ENCODE measurements at places on chromosomes 6 and 20.

DNA sequence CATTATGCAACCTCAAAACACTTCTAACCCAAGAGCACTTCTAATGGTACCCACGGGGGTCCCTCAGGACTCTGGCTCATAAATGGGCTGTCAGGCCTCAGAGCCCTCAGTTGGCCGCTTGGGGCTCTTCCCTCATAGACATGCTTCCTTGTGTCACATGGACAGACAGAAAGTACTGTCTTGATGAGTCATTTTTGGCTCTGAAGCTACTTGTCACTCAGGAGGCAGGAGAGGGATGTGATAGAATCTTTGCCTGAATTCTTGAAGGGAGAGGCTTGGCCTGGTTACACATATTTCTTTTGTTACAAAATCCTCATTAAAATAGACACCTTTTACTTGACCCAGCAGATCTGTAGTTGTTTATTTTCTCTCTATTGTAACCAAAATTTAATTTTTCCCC, 15.1 kb upstream of the EDN1 start:
- DNase-seq = no peak

- peak; percentile 41 for DNase-seq
Measured at GRCh38 chr6:14638906-14639761, 521.6 kb downstream of the CD83 start.

- DNase-seq = no peak
Measured at GRCh38 chr20:57370316-57370715, 19.3 kb downstream of the RAE1 start.

GRCh38 chr20:64167676-64168075, 3.4 kb downstream of the MYT1 start:
- DNase-seq = no peak

DNA sequence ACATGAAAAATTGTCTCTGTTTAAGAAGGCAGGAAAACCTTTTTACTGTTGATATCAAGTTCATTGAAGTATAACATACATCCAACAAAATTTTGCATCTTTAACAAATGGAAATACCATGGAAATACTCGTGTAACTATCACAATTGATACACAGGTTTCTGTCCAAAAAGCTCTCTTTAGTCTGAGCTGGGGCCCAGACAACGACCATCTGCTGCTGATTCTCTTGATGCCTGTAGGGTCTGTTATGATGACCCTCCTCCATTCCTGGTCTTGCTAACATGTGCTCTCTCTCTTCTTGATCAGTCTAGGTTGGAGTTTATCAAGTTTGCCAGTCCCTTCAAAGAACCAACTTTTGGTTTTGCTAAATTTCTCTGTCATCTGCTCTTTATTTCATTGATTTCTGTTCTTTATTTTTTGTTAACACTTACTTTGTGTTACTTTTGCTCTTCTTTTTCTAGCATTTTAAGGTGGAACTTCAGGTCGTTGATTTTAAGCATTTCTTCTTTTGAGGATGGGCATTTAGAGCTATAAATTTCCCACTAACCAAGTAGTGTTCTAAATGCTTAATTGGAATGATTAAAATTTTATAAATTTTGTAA, 116.8 kb downstream of the PSMB1 start:
- DNase-seq = no peak

GRCh38 chr6:55438203-55438602, 110.9 kb downstream of the GFRAL start:
- no peak for DNase-seq

DNA sequence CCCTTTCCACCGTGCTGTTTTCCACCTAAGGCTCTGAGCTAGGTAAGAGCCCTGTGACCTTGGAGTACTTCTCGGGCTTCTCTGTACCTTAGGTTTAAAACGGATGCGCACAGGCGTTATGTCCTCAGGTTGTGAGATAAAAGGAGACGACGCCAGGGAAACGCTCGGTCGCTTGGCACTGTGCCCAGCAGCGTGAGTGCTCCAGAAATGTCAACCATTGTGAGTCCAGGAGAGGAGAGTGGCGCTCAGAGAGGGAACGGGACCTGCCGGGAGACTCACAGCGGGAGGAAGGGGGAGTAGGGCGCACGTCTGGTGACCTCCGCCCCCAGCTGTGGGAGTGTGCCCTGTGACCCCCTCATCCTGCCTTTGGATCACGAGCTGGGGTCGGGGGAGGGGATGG, 33.8 kb upstream of the SCRT2 start:
- peak; percentile 10 for DNase-seq

- no peak for DNase-seq
Measured at GRCh38 chr6:105642708-105643107, 239.8 kb upstream of the PREP start.

- DNase-seq = no peak
Measured at GRCh38 chr6:47804821-47805220, 23.0 kb downstream of the OPN5 start.

GRCh38 chr6:108574457-108575141, 13.9 kb downstream of the FOXO3 start:
- no peak for DNase-seq

DNA sequence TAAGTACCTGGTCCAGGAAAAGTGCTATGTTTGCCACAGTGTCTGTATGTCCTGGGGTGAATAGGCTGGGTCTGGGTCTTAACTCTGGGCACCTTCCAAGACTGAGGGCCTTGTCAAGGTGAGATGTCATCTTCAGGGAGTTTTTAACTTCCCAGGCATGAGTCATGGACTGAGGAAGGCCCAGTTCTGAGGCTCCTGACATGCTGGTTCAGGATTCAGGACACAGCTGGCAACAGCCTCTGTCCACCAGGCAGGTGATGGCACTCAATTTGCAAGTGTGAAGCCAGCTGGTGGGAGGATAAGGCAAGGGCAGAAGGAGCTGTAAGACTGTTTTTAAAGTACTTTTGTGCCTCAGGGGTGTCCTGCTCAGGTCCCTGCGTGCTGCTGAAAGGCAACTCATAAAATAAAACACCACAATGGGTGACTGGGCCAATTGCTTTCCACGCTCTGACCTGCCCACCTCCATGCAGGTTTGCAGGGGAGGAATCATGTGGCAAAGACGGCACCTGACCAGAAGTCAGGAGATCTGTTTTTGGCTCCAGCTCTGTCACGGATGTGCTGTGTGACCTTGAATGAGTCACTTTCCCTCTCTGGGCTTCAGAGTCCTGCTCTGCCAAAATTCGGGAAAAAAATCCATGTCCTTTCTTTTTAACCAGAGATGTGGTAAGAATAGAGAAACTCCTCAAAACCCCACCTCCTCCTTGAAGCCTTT, 4.9 kb upstream of the PACSIN1 start:
- peak; percentile 17 for DNase-seq

DNA sequence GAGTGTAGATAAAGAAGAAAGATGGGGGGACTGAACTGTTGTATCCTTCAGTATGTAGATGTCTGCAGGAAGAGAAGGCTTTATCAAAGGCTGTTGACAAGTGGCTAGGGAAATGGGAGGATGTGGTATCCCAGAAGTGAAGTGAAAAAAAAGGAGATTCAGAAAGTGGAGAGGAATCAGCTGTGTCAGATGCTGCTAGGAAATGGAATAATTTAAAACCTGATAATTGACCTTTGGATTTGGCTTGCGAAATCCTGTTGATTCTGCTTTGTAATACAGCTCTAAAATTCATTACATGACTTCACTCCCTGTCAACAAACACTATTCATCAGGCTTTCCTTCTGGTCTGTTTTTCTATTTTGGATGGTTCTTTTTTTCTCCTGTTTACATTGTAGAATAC, 41.7 kb downstream of the PHF3 start:
- peak; percentile 26 for DNase-seq

Measured in fibroblast of pulmonary artery (primary cell).